ENCODE measurements at places on chromosomes 4 and X.

GRCh38 chrX:107565931-107566603 lies 62.2 kb upstream of the PRPS1 start:
- DNase-seq = no peak

DNA sequence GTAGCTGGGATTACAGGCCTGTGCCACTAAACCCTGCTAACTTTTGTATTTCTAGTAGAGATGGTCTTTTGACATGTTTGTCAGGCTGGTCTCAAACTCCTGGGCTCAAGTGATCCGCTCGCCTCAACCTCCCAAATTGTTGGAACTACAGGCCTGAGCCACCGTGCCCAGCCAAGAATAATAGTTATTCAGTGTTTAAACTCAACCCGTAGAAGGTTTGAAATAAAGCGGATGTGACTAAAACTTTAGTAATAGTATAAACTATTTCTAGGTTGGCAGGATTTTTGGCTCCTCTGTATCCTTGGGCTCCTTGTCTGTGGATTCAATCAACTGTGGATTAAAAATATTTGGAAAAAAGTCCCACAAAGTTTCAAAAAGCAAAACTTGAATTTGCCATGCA lies 37.8 kb downstream of the PCDH10 start:
- no peak for DNase-seq

GRCh38 chrX:24298191-24298590 lies 15.7 kb downstream of the SUPT20HL2 start:
- DNase-seq = no peak

DNA sequence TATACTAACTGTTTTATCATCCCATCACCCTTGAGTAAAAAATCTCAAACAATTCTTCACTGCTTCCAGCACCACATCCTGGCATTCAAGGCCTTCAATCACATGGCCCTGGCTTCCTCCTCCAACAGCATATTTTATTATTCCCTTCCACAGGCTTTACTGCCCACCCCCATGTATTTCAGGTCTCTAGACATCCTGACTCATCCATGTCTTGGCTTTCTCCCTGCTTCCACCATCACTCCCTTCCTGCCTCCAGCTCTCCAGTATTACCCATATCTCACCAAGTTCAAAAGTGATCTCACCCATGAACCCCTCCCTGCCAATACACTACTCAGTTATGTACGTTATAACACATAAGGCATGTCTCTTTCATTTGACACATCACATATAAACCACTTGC lies 34.7 kb upstream of the PLAC1 start:
- DNase-seq = no peak

- no peak for DNase-seq
Measured at GRCh38 chr4:27592738-27593137, 732.1 kb downstream of the STIM2 start.

DNA sequence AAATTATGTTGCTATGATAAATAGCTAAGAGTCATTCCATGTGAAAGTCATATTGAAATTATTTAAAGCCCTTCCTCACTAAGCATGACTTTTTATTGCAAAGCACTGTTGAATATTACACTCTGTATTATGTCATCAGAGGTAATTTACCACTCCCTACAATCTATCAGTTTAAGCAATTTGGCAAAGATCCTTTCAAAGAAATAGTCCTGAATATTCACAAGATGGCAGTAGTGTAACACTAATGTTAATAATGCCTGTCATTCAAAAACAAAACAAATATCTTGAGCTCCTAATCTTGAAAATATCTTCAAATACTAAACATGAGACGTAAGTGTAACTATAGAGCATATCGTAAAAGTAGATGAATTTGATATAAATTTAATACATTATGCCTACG lies 208.6 kb upstream of the TECRL start:
- DNase-seq = no peak
